ENCODE measurements at places on chromosomes 12 and 14. TPM values are rescaled to one million over a fixed set of nuclear protein-coding genes. Genes with fewer than 3 reads are reported as not detected.

DNA sequence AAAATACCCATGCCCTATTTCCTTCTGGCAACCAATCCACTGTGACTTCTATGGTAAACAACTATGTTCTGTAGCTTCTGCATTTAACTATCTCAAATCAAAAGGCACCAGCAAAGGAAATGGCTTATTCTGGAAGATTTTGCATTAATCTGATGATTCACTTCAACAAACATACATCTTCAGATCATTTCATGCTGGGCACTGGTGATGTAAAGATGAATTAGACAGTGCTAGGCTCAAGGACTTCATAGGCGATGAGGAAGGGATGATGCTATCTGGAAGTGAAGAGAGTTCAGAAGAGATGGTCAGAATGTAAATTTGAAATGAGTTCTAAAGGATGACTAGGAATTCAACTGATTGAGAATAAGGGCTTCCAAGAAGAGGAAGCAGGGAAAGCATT, 363.3 kb downstream of the PAWR start:
- no peaks in the 10 kb centered on the region for H3K27me3 ChIP-seq
- H3K4me3 ChIP-seq = no peak overlapping the region
- no peak for DNase-seq
- no peak overlapping the region for H3K27ac ChIP-seq
- no peaks in the 10 kb centered on the region for H3K36me3 ChIP-seq

The GALNT8 gene
- 1.2 TPM for total RNA-seq

DNA sequence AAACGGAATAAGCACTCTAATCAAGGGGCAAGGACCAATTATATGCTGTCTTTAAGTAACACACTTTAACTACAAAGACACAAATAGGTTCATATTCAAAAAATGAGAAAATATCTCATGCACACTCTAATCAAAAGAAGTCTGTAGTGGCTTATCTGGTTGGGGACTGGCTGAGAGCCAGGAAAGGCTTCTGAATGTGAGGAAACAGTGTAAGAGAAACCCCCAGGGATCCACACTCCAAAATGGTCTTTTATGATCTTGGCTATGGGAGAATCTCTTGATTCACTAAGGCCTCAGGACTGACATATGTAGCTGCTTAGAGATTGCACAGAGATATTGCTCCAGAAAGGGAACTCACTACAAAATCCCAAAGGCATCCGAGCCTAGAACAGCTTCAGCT, 10.3 kb downstream of the CTSG start:
- H3K4me3 ChIP-seq = no peak overlapping the region
- H3K27me3 ChIP-seq = peaks cover 10% of the 10 kb centered on the region

DNA sequence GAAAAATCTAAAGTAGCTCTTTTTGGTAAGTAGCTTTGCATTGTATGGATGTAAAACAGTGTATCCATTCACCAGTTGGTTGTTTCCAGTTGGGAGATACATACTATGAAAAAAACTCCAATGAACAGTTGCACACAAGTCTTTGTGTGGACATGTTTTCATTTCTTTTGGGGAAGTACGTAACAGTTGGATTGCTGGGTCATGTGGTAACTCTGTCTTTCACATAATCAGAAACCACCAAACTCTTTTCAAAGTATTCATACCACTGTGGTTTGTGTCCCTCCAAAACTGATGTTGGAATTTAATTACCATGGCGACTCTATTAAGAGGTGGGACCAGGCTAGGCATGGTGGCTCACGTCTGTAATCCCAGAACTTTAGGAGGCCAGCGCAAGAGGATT, 58.9 kb upstream of the RESF1 start:
- H3K4me1 ChIP-seq = peaks cover 26% of the 10 kb centered on the region
- H3K27ac ChIP-seq = no peak overlapping the region
- H3K36me3 ChIP-seq = peaks cover 48% of the 10 kb centered on the region
- no peaks in the 10 kb centered on the region for H3K27me3 ChIP-seq
- DNase-seq = no peak
- H3K4me3 ChIP-seq = no peak overlapping the region

- H3K27me3 ChIP-seq = peaks cover 6% of the 10 kb centered on the region
- peaks cover 6% of the 10 kb centered on the region for H3K36me3 ChIP-seq
- no peak overlapping the region for H3K4me3 ChIP-seq
- peak; percentile 4 for DNase-seq
- no peak overlapping the region for H3K27ac ChIP-seq
- H3K4me1 ChIP-seq = peaks cover 1% of the 10 kb centered on the region
Observed at GRCh38 chr14:105939810-105940508, 413.6 kb downstream of the TMEM121 start.

The GLIPR1L2 gene
- not detected for total RNA-seq

The SMCO2 gene
- total RNA-seq = 1.4 TPM

The CCDC60 gene
- total RNA-seq = not detected

- peaks cover 6% of the 10 kb centered on the region for H3K36me3 ChIP-seq
- no peaks in the 10 kb centered on the region for H3K27me3 ChIP-seq
- DNase-seq = no peak
- no peaks in the 10 kb centered on the region for H3K4me1 ChIP-seq
- H3K4me3 ChIP-seq = no peak overlapping the region
Observed at GRCh38 chr14:64081174-64081746, 212.9 kb downstream of the ESR2 start.

DNA sequence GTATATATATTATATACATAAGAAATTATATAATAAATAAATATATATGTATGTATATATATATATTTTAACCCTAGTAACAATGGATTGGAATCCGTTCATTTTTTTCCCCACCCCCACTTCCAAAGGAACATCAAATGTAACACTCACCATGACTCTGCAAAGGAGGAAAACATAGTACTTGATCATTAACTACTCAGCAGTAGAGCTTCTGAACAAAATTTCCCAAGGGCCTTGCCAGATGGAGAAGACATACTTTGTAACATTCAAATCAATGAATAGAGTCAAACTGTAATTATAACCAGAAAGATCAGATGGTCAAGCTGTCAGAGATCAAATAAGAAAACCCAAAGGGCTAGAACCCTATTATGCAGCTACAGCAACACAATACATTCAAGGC, 126.0 kb upstream of the CNTN1 start:
- H3K27me3 ChIP-seq = no peaks in the 10 kb centered on the region
- H3K4me1 ChIP-seq = no peaks in the 10 kb centered on the region
- no peak overlapping the region for H3K27ac ChIP-seq

DNA sequence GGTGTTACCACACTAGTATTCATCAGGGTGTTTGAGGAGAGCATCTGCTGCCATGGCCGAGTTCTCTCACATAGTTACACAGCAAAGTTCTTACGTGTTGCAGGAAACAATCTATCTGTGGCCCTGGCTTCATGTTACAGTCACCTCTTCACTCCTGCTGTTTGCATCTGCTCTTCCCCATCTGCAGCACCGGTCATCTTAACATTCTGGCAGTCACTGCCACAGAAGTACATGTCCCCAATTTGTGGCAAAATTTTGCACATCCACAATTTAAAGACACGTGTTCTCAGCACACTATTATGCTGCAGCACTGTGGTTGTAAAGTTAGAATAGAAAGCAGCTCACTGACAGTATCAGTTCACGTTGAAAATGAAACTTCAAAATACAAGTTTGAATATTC, 23.2 kb downstream of the MAPK1IP1L start:
- peaks cover 31% of the 10 kb centered on the region for H3K4me1 ChIP-seq
- peak overlapping the region; percentile 30 for H3K4me3 ChIP-seq

DNA sequence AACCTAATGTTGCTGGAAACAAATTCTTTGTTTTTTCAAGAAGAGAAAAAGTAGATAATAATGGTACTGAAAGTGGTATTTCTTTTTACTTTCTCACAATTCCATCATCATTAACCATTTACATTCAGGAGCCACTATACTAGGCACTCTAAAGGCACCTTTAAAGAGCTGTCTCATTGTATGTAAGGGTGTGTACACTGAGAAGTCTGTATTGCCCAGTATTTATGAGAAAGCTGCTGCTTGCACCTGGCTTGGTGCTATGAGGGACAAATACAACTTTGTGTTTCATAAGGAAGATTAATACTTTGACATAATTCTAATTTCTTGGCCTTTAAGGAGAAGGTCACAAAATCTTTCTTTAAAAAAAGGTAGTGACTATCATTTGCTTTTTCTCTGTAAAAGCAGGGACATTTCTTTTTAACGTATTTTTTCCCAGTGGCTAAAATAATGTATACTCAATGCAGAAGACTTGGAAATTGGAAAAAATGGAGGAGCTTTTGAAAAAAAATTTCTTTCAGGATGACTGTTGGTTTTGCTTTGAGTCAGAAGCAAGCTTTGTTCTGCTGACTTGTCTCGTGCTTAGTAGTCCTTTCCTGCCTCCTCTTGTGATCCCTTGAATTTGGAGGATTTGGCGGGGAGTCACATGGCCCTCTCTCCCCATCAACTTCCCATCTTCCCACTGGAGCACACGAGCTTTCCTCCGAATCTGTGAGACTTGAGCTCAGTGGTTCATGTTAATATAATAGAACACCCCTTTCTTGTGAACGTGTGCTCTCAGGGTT, 50.1 kb downstream of the RASSF3 start:
- H3K27ac ChIP-seq = peak overlapping the region; percentile 31
- H3K36me3 ChIP-seq = peaks cover 18% of the 10 kb centered on the region
- DNase-seq = no peak
- H3K4me1 ChIP-seq = peaks cover 48% of the 10 kb centered on the region
- no peak overlapping the region for H3K4me3 ChIP-seq
- no peaks in the 10 kb centered on the region for H3K27me3 ChIP-seq

The NOVA1 gene
- 0.25 TPM for total RNA-seq

DNA sequence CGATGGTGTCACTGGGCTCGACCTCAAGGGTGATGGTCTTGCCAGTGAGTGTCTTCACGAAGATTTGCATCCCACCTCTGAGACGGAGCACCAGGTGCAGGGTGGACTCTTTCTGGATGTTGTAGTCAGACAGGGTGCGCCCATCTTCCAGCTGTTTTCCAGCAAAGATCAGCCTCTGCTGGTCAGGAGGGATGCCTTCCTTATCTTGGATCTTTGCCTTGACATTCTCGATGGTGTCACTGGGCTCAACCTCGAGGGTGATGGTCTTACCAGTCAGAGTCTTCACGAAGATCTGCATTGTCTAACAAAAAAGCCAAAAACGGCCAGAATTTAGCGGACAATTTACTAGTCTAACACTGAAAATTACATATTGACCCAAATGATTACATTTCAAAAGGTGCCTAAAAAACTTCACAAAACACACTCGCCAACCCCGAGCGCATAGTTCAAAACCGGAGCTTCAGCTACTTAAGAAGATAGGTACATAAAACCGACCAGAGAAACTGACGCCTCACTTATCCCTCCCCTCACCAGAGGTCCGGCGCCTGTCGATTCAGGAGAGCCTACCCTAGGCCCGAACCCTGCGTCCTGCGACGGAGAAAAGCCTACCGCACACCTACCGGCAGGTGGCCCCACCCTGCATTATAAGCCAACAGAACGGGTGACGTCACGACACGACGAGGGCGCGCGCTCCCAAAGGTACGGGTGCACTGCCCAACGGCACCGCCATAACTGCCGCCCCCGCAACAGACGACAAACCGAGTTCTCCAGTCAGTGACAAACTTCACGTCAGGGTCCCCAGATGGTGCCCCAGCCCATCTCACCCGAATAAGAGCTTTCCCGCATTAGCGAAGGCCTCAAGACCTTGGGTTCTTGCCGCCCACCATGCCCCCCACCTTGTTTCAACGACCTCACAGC, 717 bp downstream of the UBC start:
- DNase-seq = peak; percentile 88
- peak overlapping the region; percentile 93 for H3K4me3 ChIP-seq
- peaks cover 41% of the 10 kb centered on the region for H3K36me3 ChIP-seq

The AQP2 gene
- total RNA-seq = not detected

The ACOT6 gene
- total RNA-seq = not detected

DNA sequence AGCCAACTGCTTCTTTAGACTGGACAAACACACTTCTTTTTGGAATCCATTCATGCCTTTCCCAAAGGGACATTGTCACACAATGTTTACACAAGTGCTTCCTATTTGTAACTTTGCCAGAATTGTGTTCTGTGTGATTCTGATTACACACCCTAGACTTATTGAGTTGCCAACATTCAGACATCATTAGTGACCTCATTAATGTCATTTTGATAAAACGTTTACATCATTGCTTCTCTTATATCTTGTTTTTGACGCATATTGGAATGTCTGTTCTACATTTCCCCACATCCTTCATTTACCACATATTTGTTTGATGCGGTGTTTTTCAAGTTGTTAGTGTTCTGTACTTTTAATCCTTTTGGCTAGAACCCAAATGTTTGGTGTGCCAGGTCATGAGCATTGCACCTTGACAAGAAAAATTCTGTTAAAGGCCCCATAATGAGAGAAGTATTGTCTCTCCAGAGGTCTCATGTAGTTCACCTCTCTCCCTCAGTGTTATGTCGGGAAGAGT, 305.5 kb downstream of the AEBP2 start:
- no peaks in the 10 kb centered on the region for H3K36me3 ChIP-seq
- H3K27me3 ChIP-seq = peaks cover 4% of the 10 kb centered on the region
- H3K27ac ChIP-seq = no peak overlapping the region
- no peak overlapping the region for H3K4me3 ChIP-seq

GRCh38 chr12:68336889-68337303, 4.7 kb upstream of the MDM1 start:
- H3K4me1 ChIP-seq = peaks cover 20% of the 10 kb centered on the region
- peaks cover 19% of the 10 kb centered on the region for H3K27me3 ChIP-seq
- no peaks in the 10 kb centered on the region for H3K36me3 ChIP-seq
- no peak overlapping the region for H3K27ac ChIP-seq

The MGST1 gene
- 1.4 TPM for total RNA-seq

DNA sequence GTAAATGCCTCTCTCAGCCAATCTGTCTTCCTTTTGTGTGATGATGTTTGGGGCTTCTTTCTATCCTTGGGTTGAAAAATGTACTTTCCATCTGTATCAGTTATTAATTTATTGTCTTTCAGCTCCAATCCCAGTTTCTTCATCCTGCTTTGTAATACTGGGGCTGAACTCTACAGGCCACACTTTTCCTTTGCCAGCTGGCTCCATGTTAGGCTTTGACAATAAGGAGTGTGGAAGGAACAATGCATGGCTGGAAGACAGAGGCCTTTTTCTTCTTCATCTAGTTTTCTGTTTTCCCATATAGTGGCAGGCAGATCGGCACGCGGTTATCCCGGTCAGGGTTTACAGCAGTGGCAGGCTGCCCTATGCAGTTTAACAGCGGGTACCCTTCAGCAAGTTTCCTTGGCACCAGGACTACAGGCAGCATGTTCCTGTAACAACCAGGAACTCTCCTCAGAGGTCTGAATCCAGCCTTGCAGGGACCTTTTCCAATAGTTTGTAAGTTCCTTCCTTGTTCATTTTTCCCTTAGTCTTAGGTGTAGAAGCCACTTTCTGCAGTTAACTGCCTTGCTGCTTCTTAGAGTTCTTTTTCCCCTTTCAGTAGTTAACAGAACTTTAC, 38.5 kb upstream of the CRACR2A start:
- no peaks in the 10 kb centered on the region for H3K27me3 ChIP-seq
- peaks cover 6% of the 10 kb centered on the region for H3K4me1 ChIP-seq
- no peak overlapping the region for H3K4me3 ChIP-seq
- no peak for DNase-seq
- H3K27ac ChIP-seq = no peak overlapping the region

DNA sequence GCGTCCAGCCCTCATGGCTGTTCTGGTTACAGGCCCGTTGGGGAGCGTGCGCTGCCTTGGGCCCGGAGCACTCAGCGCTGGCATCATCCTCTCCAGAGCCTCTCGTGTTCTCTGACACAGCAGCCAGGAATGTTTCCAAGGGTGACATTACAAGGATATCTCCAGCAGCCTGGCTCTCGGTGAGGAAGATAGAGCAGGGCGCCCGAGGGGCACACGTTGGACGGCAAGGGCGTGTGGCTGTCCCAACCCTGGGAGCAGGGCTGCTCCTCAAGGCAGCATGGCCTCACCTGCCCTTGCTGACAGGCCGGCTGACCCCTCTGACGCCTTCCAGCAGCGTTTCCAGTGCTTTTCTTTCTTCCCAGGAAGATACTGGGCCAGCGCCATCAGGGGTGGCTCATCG, 14.4 kb downstream of the LRCOL1 start:
- H3K27ac ChIP-seq = no peak overlapping the region

GRCh38 chr14:104843006-104843405, 22.1 kb upstream of the CEP170B start:
- no peak overlapping the region for H3K27ac ChIP-seq
- H3K36me3 ChIP-seq = no peaks in the 10 kb centered on the region
- no peak overlapping the region for H3K4me3 ChIP-seq
